ENCODE measurements at places on chromosomes 7 and 10. TPM values are rescaled to one million over a fixed set of nuclear protein-coding genes. Genes with fewer than 3 reads are reported as not detected.
A peak's percentile ranks its signal among the peaks of the same experiment; 100 is the strongest.

The OR6B1 gene
- total RNA-seq = not detected

DNA sequence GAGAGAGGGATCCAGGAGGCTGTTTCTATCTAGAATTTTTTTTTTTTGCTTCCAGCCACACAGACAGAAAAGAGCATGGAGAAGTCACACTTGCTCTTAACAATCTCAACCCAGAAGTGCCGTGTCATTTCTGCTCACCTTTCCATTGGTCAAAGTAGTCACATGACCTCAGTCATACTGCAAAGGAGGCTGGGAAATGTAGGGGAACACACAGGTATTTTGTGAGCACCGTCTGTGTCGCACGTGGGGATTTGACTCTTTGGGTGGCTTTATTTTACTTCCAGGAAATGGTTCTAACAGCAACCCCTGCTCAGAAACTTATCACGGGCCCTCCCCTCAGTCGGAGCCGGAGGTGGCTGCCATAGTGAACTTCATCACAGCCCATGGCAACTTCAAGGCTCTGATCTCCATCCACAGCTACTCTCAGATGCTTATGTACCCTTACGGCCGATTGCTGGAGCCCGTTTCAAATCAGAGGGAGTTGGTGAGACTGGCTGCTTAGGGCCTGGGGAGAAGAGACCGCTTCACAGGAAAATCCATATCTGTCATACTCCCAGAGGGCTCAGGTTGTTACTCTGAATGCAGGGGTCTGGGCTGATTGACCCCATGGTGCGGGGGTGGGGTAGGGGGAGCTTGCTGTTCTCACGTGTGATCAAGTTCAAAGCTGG lies 13.1 kb upstream of the CPA1 start:
- peak; percentile 43 for DNase-seq

- no peak for DNase-seq
Measured at GRCh38 chr7:128167042-128167701, 73.9 kb upstream of the LEP start.

The C1QL3 gene
- not detected for total RNA-seq

- no peak for DNase-seq
Measured at GRCh38 chr7:21656081-21656480, 113.2 kb downstream of the DNAH11 start.

DNA sequence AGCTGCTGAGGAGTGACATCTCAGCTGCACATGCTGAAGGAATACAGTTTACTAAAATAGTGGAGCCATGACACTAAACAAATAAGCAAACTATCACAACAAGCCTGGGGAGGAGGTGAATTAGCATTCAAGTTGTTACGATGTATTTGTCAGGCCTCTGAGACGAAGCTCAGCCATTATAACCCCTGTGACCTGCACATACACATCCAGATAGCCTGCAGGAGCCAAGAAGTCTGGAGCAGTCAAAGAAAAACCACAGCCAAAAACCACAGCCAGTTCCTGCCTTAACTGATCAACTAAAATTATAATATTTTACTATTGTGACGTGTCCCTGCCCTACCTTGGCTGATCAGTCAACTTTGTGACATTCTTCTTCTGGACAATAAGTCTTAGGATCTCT lies 68.6 kb downstream of the NSUN6 start:
- DNase-seq = no peak

GRCh38 chr7:33646891-33647391 lies 258.4 kb upstream of the BMPER start:
- no peak for DNase-seq

The PRSS37 gene
- total RNA-seq = not detected

DNA sequence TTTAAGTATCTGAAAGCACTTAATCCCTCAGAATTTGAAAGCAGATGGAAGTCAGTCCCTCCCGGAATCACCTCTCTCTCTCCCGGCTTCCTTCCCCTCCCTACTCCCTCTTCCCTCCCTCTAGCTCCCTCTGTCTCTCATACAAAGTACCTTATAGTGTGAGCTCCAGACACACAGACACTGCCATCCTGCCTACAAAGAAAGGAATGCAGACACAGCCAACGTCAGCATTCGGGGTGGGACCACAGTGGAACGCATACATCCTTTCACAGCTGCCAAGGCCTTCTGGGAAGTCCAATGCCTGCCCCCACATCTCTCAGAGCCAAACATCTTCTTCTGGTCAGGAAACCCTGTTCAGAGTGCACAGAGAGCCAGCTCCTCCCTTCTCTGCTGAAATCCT lies 9.3 kb downstream of the NOD1 start:
- DNase-seq = peak; percentile 91

- DNase-seq = no peak
Measured at GRCh38 chr7:41536873-41537665, 165.8 kb downstream of the INHBA start.

DNA sequence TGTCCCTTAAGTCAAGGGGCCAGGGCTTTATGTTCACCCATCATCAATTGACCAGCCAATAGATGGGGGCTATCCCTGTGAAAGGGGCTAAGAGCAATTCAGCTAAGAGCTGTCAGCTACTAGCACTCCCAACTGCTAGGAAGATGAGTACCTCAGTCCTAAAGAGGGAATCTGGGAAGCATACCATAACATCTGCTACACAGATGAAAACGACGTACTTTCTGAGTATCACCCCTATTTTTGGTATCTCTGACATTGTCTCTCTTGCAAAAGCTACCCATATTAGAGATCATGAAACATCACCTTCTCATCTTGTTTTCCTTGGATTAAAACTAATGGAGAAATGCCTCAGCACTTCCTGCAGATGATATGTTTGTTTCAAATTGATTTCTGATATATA lies 7.5 kb upstream of the SMNDC1 start:
- DNase-seq = no peak

- no peak for DNase-seq
Measured at GRCh38 chr10:6390213-6390845, 187.6 kb downstream of the PFKFB3 start.

GRCh38 chr7:110898516-110898915 lies 192.4 kb upstream of the LRRN3 start:
- DNase-seq = no peak

DNA sequence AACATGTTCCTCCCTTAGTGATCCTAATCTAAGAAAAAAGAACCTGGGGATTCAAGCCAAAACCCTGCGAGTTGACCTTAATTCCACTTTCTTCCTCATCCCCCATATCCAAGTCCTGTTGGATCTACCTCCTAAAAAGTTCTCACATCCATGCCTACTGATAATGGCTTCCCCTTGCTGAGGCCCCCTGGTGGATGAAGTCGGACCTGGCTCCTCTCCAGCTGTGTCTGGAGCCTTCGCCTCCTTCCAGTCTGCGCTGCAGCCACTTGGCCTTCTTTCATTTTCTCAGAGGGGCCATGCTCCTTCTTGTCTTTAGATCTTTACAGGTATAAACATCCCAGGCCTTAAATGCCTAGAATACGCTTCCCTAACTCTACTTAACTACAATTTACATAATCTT lies 8.1 kb downstream of the PDE1C start:
- DNase-seq = no peak

Data from cardiac septum (tissue), 1 donor.